HuH-7.5 (cell line): ENCODE measurements at places on chromosomes 16 and 17.

GRCh38 chr17:35541434-35541833 lies 4.0 kb upstream of the SLFN12L start:
- no peak for DNase-seq

- no peak for DNase-seq
Observed at GRCh38 chr16:84585886-84586285, 32.0 kb downstream of the COTL1 start.

DNA sequence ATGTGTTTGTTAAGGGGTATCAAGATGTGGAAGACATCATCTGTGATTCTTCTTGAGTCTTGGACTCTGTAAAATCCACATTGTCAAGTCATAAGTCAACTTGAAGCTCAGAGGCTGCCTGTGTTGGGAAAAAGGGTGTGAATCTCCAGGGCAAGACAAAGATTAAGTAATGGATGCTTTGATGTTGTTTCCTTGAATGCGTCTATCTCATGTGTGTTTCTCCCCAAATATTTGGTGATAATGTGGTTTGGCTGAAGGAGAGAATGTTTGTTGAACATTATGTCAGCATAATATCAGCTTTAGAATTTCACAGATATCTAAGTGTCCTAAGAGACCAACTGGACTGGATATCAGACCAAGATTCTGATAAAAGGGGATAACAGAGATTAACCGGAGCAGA lies 24.1 kb upstream of the KCNJ16 start:
- DNase-seq, result no peak

DNA sequence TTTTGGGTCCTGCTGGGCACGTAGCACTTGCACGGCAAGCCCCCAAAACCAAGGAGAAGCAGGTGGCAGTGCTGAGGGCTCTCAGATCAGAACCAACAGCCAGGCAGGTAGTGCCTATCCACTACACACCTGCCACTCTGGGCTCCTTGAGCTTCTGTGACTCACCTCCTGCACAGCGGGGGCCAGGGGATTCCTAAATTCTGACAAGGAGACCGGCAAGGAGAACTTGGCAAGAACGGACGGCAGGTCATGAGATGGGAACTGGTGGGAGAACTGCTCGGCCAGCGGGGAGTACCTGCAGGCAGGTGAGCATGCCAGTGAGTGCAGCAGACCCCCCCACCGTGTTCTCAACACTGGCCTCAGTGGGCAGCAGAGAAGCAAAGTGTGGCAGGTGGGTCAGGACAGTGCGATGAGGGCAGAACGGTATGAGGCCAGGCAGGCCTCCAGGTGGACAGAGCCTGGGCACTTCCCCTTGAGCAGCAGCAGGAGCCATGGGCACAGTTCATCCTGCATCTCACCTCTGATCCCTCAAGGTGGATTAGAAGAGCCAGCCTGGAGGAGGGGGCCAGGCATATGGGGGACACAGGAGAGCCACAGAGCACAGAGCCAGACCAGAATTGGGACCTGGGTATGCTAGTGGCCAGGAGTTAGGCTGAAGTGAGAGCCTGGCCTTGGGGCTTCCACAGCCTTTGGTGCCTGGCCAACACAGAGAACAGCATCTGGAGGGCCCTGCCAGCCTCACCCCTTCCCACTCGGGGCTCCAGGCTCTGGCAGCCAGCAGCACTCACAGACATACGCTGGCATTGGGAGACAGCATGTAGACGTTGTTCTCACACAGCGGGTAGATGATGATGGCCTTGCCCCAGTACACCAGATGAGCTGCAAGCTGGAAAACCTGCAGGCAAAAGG lies 14.7 kb downstream of the MPG start:
- no peak for DNase-seq

GRCh38 chr16:2180962-2181923 lies 15.2 kb downstream of the CASKIN1 start:
- DNase-seq, result no peak

DNA sequence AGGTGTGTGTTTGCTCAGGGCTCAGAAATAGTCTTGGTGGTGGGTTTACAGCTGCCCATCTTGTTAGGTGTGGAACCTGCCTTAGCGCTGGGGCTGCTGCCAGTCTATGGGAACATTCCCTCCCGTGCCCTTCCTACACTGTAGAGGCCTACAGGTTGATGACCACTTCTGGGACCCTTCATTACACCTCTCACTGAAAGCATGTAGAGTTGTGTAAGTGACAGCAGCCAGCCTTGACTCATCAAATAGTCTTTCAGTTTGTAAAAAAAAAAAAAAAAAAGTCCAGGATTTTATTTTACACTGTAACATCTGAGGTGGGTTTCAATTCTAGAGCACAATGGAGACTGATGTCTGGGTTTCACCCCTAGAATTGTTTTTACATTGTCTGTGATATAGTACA lies 193.9 kb downstream of the SPECC1 start:
- DNase-seq, result no peak

- no peak for DNase-seq
Observed at GRCh38 chr16:20928774-20929411, 28.3 kb downstream of the LYRM1 start.

- DNase-seq, result no peak
Observed at GRCh38 chr17:27526604-27527002, 70.4 kb downstream of the KSR1 start.

- DNase-seq, result no peak
Observed at GRCh38 chr17:49624896-49625295, 49.2 kb downstream of the NXPH3 start.

- no peak for DNase-seq
Observed at GRCh38 chr16:12267491-12267890, 291.0 kb downstream of the SNX29 start.

DNA sequence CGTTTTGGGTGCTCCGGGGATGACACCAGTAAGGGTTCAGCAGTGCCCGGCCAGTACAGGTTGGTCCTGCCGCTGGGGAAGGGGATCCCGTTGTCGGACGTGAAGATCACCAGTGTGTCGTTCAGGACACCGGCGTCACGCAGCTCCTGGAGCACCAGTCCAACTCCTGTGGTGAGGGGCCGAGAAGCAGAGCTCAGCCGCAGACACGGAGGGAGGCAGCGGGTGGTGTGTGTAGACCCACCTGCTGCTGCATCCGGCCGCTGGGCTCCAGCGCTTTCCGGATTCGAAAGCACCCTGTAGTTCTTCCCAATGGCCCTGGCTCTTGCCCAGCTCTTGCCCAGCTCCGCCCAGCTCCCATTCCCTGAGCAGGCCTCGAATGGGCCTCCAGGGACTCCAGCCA lies 8.0 kb downstream of the SGSH start:
- DNase-seq, result no peak

DNA sequence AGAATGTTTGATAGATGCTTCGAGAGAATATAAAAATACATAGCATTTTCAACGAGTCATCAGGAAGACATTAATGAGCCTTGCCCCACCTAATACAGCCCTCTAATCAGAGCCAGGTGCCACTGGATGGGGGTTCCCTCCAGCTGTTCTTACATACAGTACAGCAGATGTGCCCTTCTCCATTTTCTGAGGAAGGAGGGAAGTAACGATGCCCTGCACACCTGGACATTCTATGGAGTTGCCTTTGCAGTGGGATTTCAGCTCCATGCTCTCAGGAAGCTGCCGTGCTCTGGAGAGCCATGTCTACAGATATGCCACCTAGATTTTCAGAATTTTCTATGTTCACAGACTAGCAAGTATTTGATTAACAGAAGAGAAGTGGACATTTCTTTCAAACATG lies 36.3 kb downstream of the CDRT15 start:
- DNase-seq, result no peak

DNA sequence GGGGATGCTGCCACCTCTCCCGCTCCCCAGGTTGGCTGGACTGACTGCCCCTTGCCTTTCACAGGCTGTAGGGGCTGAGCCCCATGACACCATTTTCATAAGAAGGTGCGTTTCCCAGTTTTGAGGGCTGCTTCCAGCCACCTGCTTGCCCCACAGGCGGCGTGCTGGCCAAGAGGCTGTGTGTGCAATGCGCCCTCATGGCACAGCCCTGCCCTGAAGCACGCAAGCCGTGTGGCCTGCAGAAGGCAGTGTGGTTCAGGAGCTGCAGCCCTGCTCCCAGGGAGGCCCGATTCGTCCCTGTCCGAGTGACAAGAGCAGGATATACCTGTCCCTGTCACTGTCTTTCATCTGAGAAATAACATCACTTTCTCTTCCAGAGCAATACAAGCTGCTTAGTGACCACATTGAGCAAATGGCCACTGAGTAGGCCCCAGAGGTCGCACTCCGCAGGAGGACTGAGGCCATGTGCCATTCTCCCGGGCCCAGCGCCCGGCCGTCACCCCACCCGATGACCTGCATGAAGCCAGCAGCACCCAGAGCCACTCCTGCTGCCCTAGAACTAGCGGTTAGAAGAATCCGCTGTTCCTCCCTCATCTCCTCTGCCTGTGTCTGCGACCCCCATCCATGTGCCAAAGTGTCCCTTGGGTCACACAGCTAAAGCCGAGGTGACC lies 24.2 kb downstream of the CIBAR2 start:
- no peak for DNase-seq

- no peak for DNase-seq
Observed at GRCh38 chr16:61872778-61873119, 163.5 kb downstream of the CDH8 start.

DNA sequence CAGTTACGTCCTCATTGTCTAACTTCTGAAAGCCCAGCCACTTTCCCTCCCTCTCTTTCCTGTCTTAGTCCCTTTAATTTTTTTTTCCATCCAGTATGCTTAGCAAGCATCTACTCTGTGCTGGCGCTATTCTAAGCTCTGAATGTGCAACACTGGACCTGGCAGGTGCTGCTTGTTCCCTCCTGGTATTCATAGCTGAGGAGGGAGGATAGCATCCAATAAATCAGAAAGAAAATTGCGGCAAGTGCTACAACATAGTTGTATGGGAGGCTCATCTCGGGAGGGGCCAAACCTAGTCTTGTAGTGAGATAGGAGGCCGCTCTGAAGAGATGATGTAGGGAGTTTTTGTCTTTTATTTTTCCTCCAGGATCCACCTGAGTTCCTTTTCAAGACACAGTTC lies 457.3 kb upstream of the HSBP1 start:
- DNase-seq, result no peak

DNA sequence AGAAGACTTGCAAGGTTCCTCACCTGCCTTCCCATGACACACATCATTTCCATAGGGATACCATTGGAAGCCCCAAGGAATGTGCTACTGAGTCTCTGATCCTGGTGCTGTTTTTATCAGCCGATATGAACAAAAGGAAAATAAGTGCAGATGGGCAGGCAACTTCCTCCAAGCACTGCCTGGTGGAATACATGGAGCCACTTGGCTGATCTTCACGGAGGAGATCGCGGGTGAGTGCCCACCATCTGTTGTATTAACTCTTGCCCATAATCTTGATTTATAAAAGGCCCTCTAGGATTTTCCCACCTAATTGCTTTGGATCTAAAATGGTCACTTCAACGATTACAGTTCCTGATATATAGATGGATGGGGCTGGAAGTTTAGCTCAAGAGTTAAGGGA lies 24.7 kb upstream of the CDRT15 start:
- DNase-seq, result no peak

DNA sequence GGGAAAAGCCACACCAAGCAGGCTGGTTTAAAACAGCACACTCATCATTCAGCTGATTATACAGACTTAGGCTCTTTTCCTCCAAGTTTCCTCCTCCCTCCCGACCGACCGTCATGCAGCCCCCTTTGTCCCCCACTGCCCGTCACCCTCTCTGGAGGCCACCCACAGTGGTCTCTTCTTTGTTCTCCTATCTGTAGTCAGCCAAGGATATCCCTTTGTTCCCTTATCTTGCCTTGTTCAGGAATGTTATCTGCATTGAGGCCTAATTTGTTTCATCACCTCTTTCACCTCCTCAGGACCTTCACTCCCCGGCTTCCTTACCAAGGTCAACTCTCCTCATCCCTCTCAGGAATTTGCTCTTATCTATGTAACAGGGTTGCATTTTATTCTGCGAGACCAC lies 186.4 kb upstream of the CDH13 start:
- no peak for DNase-seq

- DNase-seq, result no peak
Observed at GRCh38 chr16:72913551-72913950, 134.4 kb downstream of the ZFHX3 start.

GRCh38 chr17:42880776-42881310 lies 19.8 kb upstream of the G6PC1 start:
- no peak for DNase-seq

DNA sequence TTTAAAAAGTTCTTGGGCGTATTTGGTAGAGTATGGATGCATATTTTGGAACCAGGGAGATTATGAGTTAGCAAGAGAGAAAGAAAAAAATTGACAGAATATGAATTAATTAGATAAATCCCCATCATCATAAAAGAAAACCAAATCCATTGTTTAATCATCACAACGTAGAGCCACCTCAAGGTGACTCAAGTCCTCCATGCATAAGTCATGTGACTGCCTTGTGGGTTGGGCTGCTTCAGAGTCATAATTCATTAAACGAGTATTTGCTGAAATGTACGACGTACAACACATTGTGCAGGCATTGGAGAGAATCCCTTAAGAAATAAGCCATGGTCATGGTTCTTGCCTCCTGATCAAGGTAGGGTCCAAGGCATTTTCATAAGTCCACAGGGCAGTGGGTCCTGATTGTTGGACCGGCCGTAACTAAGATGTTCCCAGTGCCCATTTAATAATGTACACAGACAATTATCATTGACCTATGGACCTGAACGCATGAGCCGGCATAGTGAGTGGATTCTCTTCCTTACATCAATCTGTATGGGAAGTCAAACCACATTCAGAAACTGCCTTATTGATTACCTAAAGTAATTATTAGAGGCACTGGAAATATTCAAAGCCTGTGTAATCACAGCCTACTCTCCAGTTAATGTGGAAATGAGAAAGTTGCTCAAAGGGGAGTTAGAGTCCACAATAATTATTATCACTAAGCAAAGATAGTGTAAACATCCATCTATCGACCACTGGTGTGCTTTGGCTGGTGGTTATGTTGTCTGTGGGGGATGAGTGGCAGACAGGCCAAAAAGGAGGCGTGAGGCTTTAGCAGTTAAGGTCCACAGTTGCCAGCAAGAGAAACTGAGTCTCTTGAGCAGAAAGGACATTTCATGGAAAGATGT lies 165.4 kb downstream of the PITPNC1 start:
- DNase-seq, result no peak

- no peak for DNase-seq
Observed at GRCh38 chr16:19680881-19681340, 37.1 kb downstream of the KNOP1 start.

DNA sequence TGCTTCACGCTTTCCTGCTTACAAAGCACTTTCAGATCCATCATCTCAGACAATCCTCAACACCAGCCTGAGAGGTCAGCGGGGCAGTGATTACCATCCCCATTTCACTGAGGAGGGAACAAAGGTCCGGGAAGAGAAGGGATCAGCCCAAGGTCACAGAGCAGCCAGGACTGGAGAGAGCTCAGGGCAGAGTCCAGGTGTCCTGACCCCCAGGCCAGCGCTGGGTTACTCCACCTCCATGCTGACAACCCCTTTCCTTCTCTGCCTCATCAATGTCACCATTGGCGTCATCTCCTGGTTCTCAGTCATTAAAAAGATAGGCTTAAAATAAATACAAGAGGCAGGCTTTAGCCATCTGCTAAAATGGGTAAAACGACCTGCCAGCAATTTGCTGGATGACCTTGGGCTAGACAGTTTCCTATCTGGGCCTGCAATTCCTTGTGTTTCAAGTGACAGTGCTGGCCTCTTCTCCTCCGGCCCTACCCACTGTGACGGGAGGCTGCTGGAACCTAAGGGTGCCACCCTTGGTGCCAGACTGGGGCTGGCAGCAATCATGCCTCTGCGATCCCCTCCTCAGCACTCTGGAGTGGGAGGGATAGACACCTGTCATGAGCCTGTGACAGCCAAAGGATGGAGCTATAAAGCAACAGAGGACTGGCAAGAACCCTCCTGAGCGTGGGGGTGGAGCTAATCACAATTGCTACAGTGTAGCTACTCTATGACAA lies 79.5 kb upstream of the CCL1 start:
- DNase-seq, result no peak

GRCh38 chr16:60299241-60299776 lies 1565.2 kb upstream of the GOT2 start:
- no peak for DNase-seq
